ENCODE measurements at places on chromosomes 11 and 22.

DNA sequence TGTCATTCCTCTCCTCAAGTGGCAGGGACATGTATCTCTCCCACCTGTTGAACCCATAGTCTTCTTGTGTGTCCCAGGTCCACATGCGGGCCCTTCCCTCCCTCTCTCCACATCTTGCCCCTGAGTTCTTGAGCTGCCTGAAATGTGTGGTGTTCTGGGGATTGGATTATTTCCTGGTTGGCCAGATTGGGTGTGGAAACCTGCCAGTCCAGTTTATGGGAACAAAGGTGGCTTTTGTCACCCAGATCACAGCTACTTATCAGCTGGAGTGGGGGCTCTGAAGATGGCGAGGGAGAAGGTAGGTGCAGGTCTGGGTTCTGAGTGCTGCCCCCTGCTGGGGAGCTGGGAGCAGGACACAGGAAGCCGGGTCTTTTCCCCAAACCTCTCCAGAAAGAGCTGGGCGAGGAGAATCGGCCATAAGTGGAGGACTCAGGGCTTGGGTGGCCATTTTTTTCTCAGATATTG, 14.2 kb downstream of the DTX4 start:
- peak; percentile 23 for DNase-seq

GRCh38 chr22:43246188-43246587, 59.3 kb upstream of the TTLL12 start:
- DNase-seq, result no peak

DNA sequence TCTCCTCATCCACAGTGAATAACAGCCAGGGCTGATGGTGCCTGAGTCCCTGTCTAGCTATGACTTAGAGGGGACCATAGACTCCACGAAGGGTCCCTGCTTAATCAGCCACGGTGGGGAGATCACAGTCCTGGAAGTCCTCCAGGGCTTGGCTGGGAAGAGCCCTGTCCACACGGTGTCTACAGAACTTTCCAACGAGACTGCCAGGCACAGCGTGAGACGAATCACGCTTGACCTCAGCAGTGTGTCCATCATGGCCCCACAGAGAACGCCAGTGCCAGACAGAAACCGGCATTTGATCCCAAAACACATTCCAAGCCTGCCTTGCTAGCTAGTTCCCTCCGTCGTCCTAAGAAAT, 143.4 kb downstream of the CRYBB2 start:
- no peak for DNase-seq

- no peak for DNase-seq
Measured at GRCh38 chr11:101555366-101555765, 28.4 kb downstream of the TRPC6 start.

DNA sequence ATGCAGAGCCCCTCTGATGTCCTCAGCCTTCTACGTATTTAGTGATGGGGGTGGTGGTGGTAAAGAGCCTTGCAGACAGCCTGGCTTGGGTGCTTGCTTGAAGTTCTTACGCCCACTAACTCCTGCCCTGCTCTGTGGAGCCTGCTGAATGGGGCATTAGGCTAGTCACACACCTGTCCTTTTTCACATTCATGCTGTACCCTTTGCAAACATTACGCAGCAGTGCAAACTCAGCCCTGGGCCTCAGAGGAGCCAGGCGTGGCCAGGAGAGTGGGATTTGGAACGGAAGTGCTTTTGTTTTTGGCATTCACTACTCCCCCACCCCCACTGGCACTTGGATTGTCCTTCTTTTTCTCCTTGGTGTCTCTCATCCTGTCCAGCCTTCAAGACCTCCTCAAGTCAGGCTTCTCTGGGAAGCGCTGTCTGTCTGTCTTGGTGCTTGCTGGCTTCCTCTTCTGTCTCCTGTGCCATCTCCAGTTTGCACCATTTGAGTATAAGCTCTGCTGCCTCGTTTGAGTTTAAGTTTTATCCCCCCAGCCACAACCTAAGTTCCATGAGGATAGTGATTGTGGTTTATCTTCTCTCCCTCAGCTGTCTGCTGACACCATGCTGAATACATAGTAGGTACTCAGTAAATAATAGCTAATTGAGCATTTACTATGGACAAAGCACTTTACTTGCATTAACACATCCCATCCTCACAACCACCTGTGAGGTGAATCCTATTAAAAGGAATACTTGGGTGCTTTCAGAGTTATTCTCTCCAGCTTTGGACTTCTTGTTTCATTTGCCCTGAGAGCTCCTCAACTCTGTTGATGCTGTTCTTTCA, 26.7 kb downstream of the ZBTB16 start:
- peak; percentile 89 for DNase-seq

DNA sequence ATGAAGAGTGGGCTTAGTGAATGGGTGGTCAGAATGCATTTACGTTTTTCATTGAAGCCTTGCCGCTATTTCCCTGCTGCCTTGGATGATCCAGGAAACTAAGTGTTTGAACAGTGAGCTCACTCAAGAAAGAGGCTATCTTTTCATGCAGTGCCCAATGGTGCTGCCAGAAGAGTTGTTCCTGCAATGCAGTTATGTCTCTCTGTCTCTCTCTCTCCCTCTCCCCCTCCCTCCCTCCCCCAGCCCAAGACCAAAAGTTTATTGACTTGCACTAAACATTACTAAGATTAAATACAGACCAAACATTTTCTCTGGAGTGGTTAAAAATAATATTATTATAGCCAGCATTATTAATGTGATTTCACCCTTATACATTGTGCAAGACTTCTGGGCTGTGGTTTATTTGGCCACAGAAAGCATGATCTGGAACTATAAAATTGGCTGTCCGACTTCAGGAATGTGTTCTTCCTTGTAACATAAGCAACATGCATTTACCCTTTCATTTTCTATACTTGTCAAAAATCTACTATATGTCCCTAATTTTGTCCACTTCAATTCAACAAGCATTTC, 6.6 kb upstream of the FUT4 start:
- DNase-seq, result no peak

- DNase-seq, result no peak
Measured at GRCh38 chr11:71542879-71543777, 5.1 kb upstream of the KRTAP5-9 start.

- no peak for DNase-seq
Measured at GRCh38 chr11:120871924-120872323, 152.0 kb upstream of the TBCEL start.

DNA sequence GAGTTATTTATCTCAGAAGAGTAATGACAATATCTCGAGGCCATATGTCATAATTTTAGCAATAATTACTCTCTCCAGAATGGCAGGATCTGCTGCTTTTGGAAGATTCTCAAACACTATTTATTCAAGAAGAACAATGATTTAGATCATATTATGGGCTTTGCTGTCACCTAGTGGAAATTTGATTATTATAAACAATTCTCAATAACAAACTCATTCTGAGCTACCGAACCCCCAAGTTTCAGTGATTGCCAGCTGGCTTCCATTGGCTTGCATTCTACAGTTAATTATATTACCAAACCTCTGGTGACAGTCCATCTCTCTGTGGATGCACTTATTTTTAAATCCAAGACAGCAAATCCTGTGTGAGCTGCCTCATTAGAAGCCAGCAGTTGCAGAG, 27.9 kb upstream of the SLC36A4 start:
- no peak for DNase-seq

GRCh38 chr11:1513326-1514296, 27.0 kb upstream of the MOB2 start:
- no peak for DNase-seq

- DNase-seq, result no peak
Measured at GRCh38 chr11:76805206-76805913, 22.2 kb downstream of the TSKU start.

- DNase-seq, result no peak
Measured at GRCh38 chr22:26709617-26710390, 52.4 kb downstream of the MIAT start.

GRCh38 chr22:30309951-30310741, 16.6 kb downstream of the TBC1D10A start:
- no peak for DNase-seq

DNA sequence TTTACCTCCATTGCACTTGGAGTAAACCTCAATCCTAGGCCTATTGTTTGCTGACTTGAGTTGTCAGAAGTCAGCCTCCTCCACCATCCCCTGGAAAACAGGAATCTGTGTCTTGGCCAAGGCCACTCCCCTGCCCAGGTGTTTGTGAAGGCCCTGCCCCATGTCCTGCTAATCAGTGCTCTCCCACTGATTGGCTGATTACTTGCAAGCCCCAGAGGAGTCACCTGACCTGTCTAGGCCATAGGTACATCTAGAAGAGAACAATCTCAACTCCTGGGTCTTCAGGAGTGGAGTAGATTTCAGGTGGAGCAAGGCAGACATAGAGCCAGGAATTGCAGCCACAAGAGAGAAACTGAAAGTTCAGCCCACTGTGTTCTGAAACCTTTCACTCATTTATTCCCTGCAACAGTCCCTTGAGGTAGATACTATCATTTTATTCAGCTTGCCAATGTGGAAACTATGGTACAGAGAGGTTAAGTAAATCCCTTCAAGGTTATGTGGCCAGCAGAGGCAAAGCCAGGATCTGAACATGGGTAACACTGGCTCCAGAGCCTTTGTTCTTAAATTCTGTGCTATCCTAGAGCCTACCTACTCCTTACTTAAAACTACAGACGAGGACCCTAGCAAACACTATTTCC, 10.4 kb downstream of the OAF start:
- no peak for DNase-seq

- no peak for DNase-seq
Measured at GRCh38 chr11:44071157-44071556, 5.1 kb downstream of the ACCS start.

- no peak for DNase-seq
Measured at GRCh38 chr11:88288560-88288959, 49.0 kb downstream of the CTSC start.

DNA sequence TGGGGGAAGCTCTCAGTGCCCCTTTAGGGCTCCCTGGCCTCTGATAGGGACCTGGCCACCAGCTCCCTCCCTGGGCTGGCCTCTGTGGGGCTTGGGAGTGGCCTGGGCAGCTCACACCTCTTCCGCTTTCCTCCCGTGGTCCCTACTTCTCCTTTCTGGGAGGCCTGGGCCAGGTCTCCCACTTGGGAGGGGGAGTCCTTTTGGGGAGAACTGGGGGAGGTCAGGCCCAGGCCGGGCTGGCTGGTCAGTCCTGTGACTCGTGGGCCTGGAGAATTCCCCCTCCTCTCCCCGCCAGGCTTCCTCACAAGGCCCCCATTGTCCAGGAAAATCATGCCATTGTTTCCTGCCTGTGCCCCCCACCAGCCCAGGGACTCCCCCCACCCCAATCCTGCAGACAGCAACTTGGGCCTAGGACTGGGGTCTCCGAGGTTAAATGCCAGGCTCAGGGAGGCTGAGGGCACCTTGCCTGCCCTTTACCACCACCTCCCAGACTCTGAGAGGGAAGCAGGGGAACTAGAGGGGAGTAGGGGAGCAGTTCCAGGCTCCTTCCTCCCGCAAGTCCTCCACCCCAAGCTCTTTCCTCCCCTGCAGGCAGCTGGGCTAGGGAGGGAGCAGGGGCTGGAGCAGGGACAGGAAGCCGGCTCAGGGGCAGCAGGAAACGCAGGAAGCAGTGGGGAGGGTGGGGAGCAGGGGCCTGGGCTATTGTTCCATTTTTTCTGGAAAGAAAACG, 2.8 kb downstream of the MAP3K11 start:
- DNase-seq, result no peak

DNA sequence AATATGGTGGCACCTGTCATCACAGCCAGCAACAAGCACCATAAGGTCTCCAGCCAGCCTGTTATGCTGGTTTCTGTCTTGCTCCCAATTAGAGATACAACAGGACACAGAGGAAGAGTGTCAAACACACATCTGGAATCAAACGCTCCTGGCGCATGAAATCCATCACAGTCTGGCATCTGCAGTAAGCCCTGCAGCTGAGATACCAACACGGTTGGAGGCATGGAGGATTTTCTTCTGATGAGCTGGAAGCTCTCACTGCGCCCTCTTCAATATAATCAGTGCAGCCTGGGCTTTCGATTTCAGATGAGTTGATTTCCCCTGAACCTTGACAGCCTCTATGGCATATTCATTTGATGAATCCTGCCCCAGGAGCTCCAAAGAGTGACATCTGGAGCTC, 27.8 kb upstream of the CARS1 start:
- DNase-seq, result no peak

DNA sequence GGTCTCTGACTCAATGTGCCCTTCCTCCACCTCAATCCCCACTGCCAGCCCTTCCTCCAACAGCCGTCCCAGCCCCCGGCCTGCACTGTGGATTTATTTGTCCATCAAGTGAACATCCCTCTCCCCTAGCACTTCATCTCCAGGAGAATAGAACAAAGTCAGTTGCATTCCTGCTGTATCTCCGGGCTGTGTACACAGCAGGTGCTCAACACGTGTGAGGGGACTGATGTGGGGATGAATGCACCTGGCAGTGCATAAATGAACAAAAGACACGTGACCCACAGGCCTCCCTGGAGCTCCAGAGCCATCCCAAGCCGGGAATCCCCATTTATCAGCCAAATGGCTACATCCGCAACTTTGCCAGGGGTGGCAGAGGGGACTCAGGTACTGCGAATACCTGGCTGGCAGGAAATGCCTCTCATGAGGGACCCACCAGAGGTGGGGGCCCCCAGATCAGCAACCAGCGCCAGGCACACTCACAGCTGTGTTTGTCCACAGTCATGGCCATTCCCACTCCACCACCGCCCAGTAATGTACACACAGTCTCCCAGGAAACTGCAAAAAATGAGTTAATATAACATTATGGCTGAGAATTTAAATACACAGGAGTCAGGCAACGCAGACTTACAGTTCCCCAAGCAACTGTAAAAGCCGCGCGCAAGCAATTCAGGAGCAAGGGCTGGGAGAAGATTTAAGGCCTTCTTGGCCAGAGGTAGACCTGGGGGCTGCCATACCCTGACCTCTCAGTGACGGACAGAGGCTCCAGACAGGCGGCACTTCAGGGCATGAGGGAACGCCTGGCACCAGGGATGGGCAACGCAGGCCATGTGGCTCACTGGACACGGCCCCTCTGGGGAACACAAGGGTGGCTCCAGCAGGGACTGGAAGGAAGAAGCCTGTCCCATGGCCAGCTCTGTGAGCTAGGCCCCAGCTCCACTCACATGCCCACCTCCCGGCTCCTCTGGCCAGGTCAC, 50.3 kb upstream of the TCF20 start:
- no peak for DNase-seq

GRCh38 chr11:15967166-15967565, 389.2 kb downstream of the SOX6 start:
- DNase-seq, result no peak

- peak; percentile 46 for DNase-seq
Measured at GRCh38 chr11:95337175-95337957, 106.4 kb upstream of the SESN3 start.

DNA sequence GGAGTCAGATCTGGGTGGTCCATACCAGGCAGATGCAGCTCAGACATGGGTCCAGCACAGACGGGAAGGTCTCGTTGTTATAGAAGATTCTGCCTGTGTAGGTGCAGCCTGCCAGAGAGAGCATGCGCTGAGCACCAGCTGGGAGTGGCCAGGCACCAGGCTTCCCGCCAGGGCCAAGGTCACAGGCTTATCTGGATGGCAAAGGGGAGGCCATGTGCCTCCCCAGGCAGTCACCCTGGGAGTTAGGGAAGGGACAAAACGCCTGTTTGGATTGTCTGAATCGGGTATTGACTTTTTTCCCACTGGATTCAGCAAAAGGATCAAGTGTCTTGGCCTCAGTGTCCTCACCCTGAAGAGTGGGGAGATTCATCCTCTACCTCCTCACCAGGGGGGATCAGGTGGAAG, 26.5 kb downstream of the PGA5 start:
- DNase-seq, result no peak
